ENCODE measurements at places on chromosomes 2 and 18.

DNA sequence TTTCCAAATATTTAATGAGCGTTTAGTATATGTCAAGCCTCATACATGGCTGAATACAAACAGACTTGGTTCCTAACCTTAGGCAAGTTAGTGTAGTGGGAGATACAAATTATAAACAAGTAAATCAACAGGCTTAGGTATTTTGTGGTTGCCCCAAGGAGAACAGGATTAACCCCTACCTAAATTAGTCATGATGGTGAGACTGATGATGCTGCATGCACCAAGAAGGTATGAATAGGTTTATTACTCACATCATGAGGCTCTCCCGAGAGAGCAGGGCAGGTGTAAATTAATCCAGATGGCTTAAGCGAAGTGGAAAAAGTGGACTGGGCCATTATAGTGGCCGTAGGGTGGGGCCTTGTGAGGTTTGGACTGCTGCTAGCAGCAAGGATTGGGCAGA lies 118.1 kb upstream of the GCFC2 start:
- no peak for DNase-seq

DNA sequence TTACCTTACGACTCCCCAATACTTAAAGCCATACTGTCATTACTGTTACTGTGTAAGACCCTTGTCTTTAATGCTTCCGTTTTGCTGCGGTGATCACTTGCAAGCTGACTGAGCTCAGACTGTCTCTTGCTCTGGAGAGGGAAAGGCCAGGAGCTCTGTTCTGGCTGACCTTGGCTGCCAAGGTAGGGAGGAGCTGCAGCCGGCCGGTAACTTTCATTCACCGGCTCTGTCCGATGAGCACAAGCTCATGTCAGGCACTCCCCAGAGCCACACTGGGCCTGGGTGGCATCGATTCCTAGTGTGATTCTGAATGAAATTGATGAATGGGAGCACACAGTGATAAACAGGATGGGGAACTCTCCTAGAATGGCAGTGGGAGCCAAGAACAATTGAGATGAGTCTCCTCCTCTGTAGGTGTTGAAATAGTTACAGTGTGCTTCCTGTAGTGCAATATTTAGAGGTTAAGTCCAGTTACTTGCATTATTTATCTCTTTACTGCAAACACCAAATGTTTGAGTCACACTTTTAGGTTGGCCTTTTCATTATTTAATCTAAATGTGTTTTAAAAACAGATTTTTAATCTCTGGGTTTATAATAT lies 100.9 kb downstream of the ATP9B start:
- no peak for DNase-seq

DNA sequence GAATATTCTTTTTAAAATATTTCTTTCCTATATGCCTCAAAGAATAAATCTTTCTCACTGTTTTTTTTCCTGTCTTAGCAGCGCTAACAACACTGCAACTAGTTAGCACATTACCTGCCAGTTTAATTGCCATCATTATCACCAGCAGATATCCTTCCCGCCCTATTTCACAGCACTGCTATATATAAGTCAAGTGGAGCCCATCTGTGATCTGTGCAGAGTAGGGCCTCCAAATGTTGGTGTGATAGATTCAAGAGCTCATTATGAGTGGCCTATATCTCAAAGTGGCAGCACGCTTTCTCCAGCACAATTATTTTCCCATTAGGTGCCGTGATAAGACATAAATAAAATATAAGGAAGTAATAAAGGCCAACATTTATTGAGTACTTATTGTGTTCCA lies 19.8 kb upstream of the RGPD4 start:
- DNase-seq, result no peak

DNA sequence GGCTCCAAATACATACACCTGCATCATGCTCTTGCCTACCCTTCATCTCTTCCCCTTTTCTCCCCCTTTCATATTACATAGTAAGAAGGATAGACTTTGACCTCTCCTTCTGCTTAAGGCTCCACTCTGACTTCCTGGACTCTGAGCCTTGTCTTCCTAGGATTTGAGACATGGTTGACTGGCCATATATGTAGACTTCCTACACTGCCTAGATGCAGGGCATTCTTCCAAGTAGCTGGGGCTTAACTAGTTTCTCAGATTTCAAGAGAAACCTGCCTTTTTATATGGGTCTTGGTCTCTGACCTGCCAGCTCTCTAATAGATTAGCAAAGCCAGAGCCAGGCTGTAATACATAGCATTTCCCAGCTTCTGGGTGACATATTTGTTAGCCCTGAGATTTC lies 35.4 kb upstream of the CYP26B1 start:
- DNase-seq, result no peak

All from activated CD8-positive, alpha-beta memory T cell treated with anti-CD3 and anti-CD28 coated beads for 24 hours (primary cell).